OCI-LY7 (cell line): ENCODE measurements at places on chromosomes 13 and 19. TPM values are rescaled to one million over a fixed set of nuclear protein-coding genes. Genes with fewer than 3 reads are reported as not detected.
A peak's percentile ranks its signal among the peaks of the same experiment; 100 is the strongest.

- DNase-seq = no peak
These were observed 169.2 kb upstream of the NBEA start for GRCh38 chr13:34772881-34773280.

- DNase-seq = no peak
These were observed 21.7 kb downstream of the AKAP8 start for GRCh38 chr19:15357906-15358305.

DNA sequence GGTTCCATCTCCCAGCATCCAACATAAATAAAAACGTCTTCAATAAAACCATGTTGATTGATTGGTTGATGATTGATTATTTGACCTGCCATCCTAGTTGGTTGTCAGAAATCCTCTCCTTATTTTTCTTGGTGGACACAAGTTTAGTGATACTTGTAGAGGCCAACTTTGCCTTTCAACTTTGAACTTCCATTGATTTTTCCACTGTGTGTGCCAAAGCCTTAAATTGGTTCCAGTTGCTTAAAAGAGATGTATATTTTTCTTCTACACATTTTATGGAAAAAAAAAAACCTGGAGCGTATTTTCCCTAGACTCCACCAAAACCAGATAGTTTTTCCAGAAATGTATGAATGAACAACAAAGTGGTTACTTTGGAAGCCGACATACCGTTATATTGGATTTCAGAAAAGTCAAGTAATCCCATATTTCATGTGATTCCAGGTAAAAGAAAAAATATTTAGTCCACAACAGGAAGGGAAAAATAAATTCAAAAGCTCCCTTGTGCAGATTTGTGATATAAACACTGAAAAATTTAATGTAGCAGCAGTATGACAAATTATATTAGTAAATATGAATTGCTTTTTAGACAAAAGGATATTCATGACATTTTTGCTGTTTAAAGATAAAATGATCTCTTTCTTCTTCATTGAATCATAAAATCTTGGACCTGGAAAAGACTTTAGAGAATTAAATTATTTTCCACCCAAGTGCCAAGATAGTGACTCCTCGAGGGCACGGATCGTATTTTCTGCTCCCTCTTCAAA is 85.2 kb downstream of the MBNL2 start:
- no peak for DNase-seq

DNA sequence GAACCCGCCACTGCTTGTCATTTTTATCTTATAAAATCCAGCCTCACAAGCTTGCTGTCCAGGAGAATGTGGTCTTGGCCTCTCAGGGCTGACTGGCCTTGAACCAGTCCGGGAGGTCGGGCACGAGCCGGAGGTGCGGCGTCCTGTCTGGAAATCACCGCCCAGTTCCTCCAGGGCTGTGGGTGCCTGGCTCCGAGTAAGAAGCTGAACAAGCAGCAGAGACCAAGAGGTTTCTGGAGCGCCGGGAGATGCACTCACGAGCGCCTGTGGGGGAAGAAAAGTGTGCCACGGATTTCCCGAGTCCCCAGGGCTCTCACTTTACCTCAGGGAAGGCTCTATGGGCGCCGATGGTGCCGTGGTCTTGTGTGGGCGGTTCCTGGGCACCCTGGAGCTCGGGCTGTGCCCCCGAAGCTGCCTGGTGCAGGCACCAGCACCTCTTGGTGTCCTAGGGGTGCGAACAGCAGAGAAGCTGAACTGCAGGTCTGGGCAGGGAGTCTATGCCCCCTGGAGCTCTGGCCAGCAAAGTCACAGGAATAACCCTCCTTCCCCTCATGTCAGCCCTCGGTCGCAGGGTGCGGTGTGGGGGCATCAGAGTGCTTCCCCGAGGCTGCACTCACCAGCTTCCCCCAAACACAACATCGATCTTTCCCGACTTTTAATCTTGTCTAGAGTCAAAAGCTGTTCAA is 50.0 kb downstream of the GAS6 start:
- no peak for DNase-seq

GRCh38 chr19:33293255-33294057 is 8.9 kb downstream of the CEBPA start:
- DNase-seq = no peak

DNA sequence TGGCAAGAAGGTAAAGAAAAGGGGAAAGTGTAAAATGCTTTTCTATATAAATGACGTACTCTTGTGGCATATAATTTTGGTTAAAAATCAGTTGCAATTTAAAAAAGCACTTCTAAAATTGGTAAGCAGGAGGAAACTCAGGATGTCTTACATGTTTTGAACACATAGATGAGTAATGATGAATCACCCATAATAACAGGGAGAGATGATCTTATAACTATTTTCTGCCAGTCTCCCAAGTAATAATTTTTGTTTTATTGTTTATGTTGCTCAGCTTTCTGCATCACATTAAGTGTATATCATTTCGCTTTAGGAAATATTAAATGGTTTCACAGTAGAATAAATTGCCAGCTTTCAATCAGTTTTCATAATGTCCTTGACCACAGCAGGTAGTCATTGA is 1430.7 kb upstream of the PCDH20 start:
- no peak for DNase-seq

DNA sequence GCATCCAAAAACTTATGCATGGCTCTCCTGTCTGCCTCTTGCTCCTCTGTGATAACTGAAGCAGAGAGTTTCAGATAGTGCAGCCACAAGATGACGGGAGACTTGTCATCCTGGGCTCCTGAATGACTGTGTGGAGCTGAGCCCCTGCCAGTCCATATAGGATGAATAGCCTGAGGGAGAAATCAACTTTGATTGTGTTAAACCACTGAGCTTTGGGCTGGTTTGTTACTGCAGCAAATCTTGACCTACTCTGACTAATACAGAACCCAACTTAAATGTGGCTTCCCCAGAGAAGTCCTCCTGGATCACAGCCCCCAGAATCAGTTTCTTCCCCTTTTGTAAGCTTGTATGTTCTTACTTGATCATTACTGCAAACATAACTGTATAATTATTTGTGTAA is 11.2 kb upstream of the ATG4D start:
- DNase-seq = no peak

GRCh38 chr19:12162513-12162881 is 399 bp upstream of the ZNF136 start:
- no peak for DNase-seq

GRCh38 chr19:46579361-46579879 is 21.7 kb upstream of the CALM3 start:
- peak; percentile 47 for DNase-seq

DNA sequence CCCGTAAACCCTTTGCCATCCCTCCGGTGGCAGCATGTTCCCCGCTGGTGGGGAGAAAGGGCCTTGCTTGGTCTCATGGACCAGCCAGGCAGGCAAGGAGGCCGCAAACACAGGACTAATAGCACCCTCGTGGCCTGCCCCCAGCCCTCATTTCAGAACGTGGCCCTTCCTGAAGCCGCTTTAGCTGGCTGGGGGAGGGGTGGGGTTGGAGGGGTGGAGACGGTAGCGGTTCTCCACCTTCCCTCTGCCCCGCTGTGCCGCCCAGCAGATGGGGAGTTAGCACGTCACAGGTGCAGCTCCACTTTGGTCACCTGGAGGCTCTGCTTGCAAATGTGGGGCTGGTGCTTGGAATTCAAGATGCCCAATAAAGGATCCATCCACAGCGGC is 59.3 kb upstream of the URI1 start:
- no peak for DNase-seq

DNA sequence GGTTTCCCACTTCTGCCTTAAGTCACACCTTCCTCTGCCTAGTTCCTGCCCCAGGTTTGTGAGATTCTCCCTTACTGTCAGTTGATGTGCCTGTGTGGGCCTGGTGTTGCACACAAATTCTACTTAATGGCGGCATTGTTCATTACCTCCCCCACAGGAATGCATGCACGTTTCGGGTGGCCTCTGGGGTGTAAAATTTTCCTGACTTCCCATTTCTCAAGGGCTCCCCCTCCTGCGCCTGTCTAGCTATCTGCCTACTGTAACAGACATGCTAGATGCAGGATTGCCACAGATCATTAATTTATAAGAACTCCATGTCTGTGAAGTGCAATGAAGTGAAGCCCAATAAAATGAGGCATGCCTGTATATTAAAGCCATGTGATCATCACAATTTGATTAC is 1466.3 kb downstream of the PCDH9 start:
- no peak for DNase-seq

GRCh38 chr19:34493038-34493648 is 11.6 kb downstream of the WTIP start:
- no peak for DNase-seq

DNA sequence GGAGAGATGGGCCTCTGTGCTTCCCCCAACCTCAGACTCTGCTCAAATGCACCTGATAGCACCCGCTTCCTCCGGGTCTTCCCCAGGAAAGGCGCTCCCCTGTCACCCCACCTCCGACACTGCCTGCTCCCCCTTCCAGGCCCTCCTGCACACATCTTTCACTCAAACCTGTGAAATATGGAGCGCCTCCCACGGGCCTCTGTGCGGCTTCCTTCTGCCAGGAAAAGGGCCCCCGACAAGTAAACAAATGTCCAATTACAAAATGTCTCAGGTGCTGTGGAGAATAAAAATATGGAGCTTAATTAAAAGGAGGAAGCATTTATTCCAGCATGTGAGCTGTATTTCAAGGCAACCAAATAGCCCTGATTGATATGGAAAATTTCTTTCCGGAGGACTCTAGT is 15.6 kb upstream of the CCNE1 start:
- DNase-seq = no peak

DNA sequence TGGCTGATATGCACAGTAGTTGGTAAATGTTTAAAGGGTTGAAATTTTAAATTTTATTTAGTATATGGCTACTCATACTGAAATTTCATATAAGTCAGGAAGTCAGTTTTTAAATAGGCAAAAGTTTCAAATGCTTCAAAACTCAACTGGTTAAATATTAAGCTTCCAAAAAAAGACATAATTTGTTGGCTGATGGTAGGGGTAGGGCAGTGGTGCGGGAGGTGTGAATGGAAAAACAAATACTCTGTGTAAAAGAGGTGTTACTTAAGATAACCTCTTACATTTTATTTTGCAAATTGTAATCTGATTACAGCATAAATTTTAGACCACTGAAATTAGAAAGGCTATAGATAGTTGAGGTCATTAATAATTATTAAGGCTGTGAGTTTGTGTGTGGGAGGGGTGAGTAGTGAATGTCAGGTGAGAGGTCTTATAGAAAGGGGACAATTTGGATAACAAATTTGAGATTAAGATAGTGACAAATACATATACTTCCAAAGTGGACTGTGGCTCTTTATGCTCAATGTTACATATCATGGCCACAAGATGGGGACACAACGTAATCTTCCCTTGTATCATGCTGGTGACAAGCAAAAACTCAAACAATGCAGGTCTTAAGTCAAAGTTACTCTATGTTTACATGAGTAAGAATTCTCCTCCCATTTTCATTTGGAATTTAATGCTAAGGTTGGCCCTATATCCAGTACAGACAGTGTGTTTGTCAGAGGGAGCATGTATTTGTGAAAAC is 36.6 kb upstream of the OXGR1 start:
- no peak for DNase-seq

GRCh38 chr13:100440751-100441425 is 147.7 kb downstream of the GGACT start:
- DNase-seq = no peak

DNA sequence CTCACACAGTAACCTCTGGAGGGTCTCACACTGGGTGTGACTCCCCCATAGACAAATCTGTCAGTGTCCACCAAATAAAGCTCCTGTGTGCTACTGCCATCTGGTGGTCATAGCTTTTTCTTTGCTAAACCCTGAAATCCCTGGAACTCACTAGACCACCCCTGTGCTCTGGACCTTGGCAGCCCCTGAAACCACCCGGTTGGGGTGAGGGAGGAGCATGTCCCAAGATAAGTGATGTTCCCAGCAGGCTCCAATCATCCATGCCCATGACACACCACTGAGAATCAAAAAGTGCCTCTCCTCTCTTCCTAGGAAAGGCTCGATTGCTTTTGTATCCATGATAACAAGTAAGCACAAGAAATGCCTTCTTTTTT is 6.5 kb upstream of the HSD17B14 start:
- peak; percentile 76 for DNase-seq

DNA sequence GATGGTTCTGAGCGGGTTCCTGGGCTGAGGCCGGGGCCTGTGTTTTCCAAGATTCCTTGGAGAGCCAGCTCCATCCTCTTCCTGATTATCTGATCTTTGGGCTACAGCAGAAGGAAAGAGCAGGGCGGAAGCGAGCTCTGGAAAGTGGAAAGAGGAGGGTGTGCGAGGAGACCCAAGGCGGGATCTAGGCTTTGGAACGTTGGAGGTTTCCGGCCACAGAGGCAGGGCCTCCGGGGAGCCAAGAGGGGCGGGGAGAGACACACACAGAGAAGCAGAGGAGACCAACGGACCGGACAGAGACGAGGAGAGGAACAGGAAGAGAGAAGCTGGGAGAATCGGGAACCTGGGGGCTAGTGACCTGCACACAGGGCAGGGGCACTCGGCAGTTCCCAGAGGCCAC is at the start of gene CLEC11A:
TSS of gene CLEC11A (plus strand) at position 296 of the 400 bp plus-strand sequence. CDS start 162 bp downstream, outside the sequence.
- DNase-seq = no peak

DNA sequence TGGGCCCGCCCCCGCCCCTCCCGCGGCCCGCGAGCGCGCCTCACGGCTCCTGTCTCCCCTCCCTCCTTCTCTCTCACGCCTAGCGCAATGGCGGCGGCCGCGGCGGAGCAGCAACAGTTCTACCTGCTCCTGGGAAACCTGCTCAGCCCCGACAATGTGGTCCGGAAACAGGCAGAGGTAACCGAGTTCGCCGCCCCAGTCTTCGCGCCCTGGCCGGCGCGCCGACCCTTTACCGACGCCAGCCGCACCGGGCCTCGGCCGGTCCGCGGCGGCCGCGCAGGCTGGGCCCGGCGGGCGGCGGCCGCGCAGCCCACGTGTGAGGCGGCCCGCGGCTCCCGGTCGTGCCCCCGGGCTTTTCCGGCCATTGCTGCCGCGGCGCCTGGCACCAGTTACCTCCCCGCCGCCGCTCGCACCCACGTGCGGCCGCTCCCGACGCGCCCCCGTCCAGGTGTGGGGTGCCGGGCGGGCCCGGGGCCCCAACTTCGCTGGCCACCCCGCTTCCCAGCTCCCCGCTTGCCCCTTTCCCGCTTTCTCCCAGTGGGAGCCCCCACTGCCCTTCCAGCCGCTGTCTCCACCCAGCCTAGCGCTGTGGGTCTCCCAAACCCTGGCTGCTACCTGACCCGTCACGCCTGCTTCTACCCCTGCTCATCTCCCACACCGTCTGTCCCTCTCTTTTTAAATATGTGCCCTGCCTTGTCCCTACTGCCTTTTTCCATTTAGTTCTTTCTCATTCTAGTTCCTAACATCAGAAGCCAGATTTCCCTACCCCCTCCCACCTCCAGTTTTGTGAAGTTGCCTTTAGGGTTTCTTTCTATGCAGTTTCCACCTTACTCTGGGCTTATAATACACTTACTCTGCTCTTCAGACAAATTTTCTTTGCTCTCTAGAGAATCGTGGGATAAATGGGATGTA is 23.4 kb downstream of the IPO5 start:
- DNase-seq = peak; percentile 8

KLK2 gene
- not detected in 2 replicates for total RNA-seq

C3 gene
- total RNA-seq = 0.74 TPM in 1 of 2 replicates, not detected in the other
